ENCODE measurements at places on chromosomes 16 and 17.

DNA sequence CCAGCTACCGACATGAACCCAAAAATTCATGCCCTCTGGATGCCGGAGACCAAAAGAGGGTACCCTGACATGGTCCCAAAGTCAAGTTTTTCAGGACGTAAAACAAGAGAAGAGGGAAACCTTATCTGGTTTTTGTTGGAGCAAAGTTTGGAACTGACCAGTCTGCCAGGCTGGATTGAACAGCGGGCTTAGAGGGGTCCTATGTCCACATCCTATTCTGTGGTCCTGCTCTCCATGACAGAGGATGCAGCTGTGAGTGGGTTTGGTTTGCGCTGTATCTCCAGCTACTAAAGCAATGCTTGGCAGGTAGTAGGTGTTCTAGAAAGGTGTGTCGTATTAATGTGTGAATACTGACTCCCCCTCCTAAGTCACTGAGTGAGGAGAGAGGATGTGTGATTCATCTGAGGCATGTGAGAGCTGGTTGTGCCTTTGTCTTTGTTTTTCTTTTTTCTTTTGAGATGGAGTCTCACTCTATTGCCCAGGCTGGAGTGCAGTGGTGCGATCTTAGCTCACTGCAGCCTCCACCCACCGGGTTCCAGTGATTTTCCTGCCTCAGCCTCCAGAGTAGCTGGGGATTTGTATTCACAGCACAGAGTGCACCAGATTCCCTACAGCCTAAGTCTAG is 31.0 kb downstream of the PMM2 start:
- no peak for DNase-seq

GRCh38 chr17:57120814-57121213 is 35.8 kb downstream of the AKAP1 start:
- DNase-seq = no peak

GRCh38 chr16:53991754-53992378 is 287.9 kb downstream of the FTO start:
- no peak for DNase-seq

GRCh38 chr17:79671085-79671694 is 59.6 kb upstream of the ENPP7 start:
- peak; percentile 39 for DNase-seq

DNA sequence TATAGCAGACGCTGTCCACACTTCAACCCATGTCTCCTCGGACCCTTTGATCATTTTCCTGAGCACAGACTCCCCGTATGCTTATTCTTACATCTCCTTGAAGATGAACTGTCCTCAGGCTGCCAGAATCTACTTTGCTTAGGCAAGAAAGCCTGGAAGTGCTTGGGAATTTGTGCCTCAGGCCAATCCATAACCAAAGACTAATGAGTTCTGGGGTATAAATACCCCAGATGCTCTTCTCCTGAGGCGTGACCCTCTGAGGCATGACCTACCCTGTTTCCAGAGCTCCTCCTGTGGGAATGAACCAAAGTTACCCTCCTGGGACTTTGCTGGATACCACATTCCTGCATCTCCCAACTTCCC is 10.1 kb upstream of the TEKT3 start:
- DNase-seq = no peak

- no peak for DNase-seq
These were observed 401.1 kb downstream of the XYLT1 start for GRCh38 chr16:17069681-17070080.

DNA sequence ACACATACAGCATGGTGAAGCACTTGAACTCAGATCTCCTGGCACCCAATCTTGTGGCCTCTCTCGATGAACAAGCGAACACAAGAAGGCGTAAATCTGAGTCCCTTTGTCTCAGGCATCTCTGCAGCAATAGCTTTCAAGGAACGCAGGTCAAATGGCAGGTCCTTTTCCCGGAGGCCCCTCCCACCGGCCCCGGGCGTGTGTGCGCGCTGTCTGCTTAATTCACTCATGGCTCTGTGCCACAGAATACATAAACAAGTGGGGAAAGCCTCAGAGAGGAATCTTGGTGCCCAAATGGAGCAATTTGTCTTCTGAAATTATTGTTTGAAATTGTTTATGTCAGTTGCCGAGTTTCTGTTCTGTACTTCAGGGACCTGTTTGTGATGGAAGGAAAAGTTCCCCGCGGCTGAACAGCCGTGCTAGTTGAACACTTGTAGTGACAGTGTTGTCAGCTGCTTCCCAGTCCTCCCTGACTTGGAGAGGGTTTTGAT is 14.8 kb downstream of the MYOCD start:
- no peak for DNase-seq

DNA sequence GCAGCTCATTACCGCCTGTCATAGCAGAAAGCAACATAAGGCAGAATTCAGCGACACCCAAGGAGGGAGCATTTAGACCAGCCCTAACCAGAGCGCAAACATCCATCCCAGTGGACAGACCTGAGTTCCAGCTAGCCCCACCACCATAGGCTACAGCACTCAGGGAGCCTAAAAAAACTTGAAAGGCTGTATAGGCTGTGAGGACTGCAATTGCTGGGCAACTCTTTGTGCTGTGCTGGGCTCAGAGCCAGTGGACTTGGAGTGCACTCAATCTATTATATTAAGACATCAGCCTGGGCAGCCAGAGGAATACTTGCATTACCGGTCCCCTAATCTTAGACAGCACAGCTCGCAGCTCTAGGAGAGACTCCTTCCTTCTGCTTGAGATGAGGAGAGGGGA is 207.3 kb downstream of the KIF2B start:
- no peak for DNase-seq

DNA sequence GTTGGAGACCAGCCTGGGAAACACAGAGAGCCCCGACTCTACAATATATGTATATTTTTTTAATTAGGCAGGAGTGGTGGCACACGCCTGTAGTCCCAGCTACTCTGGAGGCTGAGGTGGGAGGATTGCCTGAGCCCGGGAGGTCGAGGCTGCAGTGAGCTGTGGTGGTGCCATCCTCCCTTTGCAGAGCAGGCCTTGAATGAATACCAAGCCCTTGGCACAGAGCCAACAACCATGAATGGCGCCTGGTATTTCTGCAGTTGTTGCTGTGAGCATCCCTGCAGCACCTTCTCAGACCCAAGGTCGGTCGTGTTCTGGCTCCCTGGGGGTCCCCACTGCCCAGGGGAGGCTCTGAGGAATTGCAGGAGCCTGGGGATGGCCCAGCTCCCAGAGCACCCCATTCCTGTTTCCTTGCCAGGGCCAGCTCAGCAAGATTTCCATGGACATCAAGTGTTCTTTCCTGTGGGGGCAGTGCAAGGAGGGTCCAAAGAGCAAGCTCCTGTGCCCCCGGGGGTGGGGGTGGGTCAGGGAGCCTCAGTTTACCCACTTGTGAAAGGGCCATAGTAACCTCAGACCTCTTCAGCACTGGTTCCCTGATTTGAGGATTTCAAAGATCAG is 25.6 kb upstream of the RMI2 start:
- no peak for DNase-seq

- no peak for DNase-seq
These were observed 21.7 kb upstream of the PAFAH1B1 start for GRCh38 chr17:2571523-2572303.

DNA sequence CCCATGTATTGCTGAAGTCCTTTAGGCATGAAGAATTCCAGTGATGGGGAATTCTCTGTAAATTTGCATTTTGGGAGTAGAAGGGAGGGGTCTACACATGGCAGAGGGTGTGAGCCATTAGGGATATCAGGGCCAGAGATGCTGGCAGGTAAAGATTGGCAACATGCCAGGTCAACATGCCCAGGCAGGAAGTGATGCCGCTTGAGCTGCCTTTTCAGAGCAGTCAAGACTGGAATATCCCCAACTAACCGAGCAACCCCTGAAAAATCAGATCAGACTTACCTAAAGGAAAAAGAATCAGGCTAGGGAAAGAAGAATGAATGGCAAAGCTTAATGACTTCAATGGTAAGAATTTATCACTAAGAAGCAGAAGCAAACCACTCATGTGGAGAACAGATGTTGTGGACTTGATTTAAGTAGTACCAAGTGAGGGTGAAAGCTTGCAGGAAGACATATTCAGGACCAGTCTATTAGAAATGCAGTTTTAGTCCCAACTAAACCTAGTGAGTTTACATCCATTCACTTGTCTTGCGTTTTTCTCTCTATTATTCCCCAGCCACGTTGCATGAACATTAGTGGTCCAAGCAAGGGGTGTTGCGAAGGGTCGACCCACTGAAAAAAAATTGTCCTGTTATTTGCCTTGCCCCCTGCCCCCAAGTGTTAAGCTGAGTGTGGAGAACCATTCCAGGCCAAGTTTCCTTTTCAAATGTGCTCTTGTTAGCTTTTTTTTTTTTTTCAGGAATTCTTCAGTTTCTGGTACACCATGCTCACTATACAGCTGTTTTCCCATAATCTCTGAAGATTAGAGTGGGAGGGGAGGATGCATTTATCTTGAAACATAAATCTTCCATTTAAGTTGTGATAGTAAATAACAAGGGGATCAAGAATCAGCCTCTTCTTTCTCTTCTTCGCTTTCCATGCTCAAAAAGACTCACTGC is 105.2 kb downstream of the ABCA8 start:
- DNase-seq = no peak

DNA sequence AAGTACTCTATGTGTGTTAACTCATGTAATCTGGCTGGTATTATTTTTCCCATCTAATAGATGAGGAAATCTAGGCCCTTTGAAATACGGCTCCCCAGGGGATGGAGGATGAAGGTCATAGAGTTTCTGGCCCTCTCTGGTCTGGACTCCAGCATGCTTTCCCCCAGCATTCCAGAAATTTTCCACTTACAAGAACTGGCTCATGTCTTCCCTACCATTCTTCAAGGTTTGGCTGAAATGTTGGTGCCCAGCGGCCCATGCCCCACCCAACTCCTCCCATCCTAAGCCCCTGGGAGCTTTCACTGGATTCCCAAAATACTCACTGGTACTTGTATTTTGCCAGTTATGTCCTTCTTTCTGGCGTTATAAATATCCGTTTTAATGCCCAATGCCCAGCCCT is 237.5 kb upstream of the NLRP1 start:
- DNase-seq = no peak

DNA sequence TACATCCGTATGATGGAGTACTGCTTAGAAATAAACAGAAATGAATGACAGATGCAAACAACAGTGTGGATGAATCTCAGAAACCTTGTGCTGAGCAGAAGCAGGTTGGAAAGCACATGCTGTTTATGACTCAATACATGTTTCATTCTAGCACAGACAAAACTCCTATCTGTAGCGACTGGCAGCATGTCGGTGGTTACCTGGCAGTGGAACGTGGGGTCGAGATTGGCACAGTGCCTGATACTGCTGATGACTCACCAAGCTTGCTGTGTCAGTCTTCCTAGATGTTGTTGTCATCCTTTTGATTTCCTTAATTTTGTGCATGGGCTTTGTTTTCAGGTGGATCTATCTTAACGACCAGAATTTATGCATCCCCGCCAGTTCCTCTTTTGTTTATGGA is 62.1 kb downstream of the GAN start:
- DNase-seq = no peak

GRCh38 chr16:67544329-67544841 is 15.8 kb downstream of the RIPOR1 start:
- no peak for DNase-seq

- no peak for DNase-seq
These were observed at the start of gene LIMD2 for GRCh38 chr17:63699638-63700527. Gene LIMD2, minus strand, starts transcription at chr17:63700125. Its CDS starts 827 bp downstream, at chr17:63699298.

Measured in RWPE2 (cell line).